ENCODE measurements at places on chromosomes 3 and 15.

GRCh38 chr15:85539491-85539890 is 159.1 kb downstream of the AKAP13 start:
- no peak for DNase-seq

DNA sequence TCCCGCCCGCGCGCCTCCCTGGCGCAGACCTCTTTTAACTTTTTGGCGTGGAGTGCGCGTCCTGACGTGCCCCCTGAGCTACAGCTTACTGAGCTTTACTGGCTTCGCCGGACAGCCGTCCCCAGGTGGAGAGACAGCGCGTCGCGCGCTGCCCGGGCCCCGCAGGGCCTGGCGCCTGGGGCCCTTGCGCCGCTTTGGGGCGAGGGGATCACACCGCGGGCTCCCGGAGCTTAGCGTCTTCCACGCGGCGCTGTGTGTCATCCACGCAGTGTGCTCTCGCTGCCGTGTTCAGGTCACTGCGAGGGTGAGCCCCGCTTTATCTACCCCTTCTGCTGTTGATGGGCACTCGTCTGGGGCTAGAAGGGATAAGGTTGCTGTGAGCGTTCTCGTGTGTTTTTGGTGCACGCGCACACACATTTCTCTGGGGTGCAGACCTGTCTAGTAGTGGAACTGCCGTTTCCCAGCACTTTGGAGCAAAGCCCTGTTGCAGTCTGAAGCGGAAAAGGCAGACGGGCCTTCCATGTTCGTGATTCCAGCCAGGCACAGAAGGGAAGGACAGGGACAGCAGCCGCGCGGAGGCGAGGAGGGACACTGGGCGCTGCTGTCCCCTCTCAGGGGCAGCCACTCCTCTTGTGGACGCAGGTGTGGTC is 33.1 kb upstream of the ALDH1L1 start:
- DNase-seq = no peak

DNA sequence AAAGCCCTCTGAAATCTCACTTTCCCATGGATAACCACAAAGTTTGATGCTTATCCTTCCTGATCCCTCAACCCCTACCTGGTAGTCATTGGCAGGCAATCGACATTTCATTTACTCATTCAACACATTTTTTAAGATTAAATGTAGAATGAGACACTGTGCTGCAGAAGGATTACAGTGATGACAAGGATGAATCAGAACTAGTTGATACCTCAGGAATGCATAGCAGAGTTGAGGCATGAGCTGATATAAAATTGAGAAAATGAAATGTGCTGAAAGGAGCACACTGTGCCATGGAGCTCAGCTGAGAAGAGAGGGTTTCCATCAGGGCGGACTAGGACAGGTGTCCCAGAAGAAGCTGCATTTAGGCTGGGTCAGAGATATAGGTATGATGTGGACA is 48.9 kb upstream of the ACTL6A start:
- DNase-seq = no peak

DNA sequence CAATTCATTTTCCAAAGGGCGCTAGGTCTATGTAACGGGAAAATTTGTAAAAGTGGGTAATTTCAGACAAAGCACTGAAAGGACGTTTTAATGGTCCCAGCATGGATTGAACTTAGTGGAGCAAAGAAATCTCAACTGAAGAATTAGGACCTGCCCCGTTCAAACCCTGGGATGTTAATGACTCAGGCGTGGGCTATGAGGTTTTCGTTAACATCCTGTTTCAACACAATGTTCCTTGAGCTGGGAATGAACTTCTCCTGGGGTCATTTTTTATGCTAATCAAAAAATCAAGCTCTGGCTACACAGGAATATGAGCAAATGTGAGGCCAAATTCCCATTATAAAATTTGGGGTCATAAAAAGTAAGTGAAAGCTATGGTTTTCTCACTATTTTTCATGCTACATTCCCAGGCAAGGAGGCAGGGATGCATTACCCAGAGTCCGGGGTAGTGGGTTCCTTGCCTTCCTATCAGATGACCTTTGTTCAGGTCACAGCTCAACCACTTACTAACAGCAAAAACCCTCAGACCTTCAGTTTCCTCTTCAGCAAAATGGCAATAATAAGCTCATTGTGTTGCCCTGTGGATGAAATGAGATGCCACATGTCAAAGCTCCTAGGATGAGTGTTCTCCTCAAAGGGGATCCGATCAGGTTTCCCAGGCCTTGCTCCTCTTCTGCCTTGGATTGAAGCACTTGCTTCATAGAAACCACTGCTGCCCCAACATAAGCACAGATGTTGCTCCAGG is 271.4 kb downstream of the ARRDC4 start:
- no peak for DNase-seq

DNA sequence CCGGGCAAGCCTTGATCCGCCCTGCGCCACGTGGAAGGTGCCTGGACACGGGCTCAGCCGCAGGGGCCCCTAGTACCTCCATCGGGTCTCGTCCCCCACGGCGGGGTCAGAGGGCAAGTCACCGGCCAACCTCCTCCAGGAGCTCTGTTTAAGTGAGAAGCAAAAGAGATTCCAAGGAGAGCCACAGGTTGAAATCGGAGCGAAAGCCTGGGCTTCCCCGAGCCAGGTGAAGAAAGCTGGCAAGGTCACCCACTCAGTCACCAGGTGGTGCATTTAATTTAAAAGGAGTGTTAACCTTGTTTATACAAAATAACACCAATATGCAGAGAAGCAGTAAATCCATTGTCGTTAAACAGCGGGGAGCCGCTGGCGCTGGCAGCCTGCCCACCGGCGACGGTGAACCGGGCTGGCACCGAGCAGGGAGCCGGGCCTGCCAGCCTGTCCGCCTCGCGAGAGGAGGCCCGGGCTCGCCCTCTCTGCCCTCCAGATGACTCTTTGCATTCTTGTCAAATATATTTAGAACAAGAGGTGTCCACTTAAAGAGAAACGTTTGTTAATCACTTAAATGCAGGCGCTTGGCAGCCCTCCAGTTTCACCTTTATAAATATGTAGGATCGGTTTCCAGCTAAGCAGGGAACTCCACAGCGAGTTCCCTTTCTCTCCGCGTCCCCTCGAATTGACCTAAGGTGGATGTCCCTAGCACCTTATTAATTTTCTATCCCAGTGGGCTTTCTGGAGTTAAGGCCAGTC is 277.3 kb upstream of the NR2F2 start:
- DNase-seq = no peak

- DNase-seq = no peak
Observed at GRCh38 chr15:58405865-58406264, 25.9 kb upstream of the LIPC start.

DNA sequence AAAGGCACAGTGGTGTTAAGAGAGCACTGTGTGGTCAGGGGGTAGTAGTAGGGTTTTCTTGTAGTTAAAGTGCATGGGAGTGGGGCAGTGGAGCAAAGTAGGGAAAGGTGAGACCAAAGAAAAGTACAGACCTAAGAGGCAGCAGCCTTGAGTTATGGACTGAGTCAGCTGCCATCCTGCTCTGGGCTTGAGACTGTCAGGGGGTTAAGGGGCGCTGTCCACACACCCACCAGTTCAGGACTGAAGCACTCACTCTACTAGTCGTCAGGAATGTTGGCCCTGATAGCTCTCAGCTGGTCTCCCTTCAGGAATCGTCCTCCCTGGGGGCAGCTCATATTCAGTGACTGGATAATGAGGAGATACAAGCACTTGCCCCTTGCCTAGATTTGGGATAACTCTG is 7.9 kb downstream of the CCR4 start:
- DNase-seq = no peak

DNA sequence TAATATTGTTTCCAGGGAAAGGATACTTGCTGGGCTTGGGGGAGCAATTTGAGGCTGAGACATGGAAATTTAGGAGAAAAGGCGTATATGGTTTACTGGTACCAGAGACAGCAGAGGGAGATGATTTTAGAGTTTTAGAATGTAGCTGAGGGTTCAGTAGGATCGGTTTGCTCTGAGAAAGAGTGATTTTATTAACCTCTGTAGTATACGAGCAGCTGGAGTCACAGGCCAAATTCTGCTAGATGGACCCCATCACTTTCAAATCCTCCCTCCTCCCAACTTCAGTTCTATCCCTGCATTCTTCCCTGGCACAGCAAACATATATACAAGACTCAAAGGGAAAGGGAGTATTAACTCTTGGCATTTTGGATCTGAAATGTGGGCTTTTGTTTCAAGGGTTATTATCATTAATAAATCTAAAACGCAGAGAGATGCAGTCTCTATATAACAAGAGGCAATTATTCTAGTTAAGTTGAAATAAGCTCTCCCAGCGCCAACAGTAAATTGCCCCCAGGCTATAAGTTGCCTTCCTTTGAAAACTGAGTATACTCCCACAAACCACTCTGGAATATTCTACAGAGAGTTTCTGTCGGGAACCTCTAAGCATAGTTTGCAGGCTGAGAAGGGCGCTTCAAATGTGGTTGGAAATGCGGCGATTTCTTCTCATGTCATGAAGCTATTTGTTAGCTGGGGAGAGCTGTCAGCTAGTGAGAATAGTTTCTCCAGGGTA is 5.4 kb downstream of the CRABP1 start:
- no peak for DNase-seq

- DNase-seq = no peak
Observed at GRCh38 chr15:48834756-48835155, 23.9 kb upstream of the CEP152 start.

DNA sequence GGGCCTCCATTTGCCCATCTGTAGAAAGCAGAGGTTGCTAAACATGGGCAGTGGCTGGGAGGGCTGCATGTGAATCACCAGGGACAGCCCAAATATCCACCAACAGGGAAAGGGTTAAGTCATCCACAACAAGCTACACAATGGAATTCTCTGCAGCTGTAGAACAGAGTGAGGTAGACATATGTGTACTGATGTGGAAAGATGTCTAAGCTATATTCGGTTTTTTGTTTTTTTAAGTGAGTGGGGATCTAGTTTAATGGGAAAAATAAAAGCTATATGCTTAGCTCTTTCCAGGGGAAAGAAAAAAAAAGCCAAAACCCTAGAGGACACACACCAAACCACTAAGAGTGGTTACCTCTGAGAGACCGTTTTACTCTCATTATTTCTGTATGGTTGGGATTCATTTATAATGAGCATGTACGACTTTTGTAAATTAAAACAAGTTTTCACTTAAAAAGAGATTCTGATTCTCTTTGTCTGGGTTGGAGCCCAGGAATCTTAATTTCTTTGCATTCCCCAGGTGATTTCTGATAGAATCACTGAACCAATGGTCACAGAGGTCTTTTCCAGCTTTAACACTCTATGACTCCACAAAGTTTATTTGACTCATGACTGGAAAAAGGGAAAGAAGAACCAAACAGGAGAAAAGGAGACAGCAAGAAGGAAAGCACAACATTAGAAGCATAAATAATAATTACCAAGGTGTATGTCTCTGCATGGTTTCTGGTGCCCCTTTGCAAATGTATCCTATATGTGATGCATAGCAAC is 19.1 kb downstream of the CRABP1 start:
- DNase-seq = no peak

- DNase-seq = no peak
Observed at GRCh38 chr3:36923523-36923943, 21.3 kb downstream of the TRANK1 start.

DNA sequence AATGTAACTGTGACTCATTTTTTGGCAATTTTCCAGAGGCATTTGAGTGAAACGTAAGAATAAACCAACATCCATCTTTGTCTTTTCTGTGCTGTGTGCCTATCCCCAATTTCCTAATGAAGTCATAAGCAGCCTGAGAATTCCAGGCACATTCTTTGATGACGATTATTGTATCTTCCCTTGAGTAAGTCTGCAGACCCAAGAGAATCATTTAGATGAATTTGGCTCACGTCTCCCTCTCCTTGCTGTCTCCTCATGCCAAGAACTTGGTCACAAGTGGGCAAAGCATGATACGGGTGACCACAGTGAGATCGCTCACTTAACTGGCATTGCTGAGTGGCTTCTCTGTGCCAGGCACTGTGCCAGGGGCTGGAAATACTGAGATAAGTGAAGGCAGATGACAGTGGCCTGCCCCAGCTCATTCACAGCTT is 384.5 kb upstream of the IL12A start:
- no peak for DNase-seq

GRCh38 chr3:111326144-111326995 is 215.6 kb upstream of the CD96 start:
- DNase-seq = no peak

DNA sequence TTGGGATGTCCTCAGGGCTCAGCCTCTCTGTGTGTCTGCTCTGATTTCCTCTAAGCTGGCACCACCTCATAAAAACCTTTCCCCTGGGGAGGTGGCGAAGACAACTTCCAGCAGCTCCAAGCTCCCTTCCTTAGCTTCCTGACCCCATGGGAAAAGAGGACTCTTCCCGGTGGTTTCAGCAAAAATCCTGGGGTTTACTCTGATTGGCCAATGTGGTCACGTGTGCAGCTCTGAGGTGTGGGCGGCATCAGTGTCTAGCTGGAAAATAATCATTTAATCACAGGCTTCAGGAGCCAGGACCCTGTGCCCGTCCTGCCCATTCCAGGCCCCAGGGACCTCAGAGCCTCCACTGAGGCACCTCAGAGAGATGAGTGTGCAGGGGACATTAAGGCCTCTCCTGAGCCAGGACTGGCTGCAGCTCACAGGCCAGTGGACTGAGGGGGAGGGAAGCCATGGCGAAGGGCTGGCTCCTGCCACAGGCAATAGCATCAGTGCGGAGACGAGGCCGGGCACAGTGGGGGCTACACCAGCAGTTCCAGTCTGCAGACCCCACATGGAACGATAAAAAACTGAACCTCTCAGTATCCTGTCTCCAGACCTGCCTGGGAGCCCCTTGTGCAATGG is 104.1 kb downstream of the TPRA1 start:
- no peak for DNase-seq

- no peak for DNase-seq
Observed at GRCh38 chr3:25658836-25659235, 5.9 kb downstream of the TOP2B start.

DNA sequence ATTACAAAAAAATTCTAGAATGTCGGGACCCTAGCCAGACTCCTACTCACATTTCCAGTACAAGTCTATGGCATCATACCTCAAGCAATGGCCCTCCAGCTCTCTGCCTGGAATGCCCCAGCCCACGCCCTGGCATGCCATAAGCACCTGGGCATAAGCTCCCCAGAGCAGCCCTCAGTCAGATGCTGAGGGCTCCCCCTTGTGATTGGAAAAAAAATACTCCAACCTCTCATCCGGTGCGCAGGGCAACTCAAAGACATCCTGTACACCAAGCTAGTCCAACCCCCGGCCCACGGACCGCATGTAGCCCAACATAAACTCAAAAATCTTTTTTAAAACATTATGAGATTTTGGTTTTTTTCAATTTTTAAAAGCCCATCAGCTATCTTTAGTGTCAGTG is 115.4 kb downstream of the NEK10 start:
- no peak for DNase-seq

DNA sequence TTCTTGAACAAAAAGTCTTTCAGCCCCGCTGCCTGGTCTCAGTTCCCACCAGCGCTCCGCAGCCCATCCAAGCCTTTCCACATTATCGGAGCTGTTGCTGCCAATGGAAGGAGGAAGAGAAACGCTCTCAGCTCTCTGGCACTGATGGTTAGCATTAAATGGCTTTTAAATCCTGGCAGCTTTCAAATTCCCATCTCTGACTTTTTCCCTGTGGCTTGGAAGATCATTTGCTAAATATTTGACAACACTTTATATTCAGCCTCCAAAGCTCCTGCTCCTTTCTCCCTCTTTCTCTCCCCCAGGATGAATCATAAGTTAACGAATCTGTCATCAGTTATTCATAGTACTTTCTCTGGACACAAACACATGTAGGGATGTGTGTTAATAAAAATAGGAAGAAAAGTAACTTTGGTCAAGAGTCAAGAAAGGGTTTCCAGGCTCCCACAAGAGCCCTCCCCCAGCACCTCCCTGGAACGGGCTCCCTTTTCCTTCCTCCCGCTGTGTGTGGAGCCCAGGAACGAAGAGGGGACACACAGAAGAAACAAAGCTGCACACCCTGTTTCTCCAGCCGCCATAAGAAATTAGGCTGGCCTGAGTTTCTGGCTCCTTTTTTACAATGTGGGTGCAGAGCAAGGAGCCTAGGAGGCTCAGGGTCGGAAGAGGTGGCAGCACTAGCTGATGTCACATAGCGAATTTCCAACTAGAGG is 47.6 kb upstream of the TSEN2 start:
- no peak for DNase-seq
